ENCODE measurements at places on chromosomes 7 and 10. TPM values are rescaled to one million over a fixed set of nuclear protein-coding genes. Genes with fewer than 3 reads are reported as not detected.

DNA sequence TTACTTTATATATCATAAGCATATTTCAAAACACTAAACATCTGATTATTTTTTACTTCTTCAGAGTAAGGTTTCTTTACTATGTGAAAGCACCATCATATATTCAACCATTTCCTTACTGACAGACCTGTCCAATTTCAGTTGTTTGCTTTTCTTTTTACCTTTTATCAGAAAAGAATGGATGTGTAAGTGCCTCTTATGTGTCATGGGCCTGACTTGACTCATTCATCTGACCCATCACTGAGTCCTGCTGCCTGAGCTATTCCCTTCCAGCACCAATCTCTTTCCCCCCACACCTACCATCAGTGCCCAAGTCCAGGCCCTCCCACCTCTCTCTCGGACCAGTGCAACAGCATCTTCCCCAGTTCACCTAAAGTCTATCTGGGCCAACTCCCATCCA is 41.7 kb upstream of the ARID5B start:
- ATAC-seq, result no peak

DNA sequence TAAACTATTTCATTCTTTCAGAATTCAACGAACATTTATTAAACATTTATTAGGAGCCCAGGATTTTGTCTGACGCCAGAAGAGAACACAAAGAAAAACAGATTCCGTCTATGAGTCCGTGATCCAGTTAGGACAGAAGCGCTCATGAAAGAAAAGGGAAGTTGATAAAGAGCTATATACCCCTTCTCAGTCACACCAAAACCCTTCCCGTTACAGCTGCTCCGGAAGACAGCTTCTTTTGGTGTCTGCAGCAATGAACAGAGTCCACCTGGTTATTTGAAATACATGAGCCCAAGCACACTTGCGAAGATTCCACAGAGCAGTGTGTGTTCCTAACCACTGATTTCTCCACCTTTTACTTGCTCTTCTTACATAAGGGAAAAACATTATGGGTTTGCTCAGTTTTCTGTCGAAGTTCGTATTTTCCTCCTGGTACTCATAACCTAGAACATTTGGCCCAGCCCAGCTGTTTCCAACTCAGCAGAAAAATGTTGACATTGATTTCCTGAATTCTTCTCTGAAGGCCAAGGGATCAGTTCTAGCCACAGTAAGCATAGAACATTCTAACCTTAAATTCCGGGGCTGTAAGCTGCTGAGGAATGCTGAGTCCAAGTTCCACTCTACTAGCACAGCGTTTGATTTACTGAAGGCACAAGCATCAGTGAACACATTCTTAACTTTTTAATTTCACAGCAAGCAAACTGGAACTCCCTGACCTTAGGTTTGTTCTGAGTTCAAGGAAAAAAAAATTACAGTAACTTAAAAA is 206.5 kb downstream of the SORCS1 start:
- ATAC-seq, result no peak

RINT1 gene
- total RNA-seq, result 15.8 TPM

TEX47 gene
- 0.11 TPM for total RNA-seq

DNA sequence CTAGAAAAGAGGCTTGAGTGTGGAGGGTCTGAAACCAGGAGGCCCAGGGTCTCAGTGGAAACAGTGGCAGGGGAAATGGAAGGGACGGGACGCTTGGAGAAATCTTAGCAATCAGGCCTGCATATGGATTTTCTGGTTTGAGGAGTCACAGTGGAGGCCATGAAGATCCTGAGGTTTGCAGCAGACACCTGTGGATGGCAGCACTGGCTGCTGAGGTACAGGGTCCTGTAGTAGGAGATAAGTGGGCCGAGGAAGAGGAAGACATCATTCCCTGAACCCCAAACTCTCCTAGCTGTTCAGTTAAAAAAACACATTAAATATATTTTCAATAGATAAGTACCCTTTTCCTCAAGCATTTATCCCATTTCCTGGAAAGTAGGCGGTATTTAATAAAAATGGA is 208.8 kb upstream of the IGFBP3 start:
- ATAC-seq, result no peak

DNA sequence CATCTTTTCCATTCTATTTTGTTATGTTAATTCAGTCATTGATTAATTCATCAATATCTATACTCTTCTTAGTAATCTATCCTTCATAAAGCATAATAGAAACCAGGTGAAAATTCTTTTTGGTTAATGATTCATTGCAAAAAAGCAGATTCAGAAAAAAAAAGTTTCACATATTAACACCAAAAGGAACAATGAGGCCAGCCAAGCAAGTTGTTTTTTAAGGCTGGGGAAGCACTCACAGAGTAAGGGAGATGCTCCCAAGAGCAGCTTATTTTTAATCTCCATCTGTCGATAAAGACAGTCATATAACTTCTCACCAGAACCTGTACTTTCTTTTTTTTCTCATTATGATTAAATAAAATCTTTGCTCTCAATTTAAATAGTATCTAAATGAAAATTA is 95.8 kb downstream of the CACNA2D1 start:
- no peak for ATAC-seq

GRCh38 chr10:86312701-86313270 is 53.8 kb downstream of the GRID1 start:
- ATAC-seq, result no peak

DNA sequence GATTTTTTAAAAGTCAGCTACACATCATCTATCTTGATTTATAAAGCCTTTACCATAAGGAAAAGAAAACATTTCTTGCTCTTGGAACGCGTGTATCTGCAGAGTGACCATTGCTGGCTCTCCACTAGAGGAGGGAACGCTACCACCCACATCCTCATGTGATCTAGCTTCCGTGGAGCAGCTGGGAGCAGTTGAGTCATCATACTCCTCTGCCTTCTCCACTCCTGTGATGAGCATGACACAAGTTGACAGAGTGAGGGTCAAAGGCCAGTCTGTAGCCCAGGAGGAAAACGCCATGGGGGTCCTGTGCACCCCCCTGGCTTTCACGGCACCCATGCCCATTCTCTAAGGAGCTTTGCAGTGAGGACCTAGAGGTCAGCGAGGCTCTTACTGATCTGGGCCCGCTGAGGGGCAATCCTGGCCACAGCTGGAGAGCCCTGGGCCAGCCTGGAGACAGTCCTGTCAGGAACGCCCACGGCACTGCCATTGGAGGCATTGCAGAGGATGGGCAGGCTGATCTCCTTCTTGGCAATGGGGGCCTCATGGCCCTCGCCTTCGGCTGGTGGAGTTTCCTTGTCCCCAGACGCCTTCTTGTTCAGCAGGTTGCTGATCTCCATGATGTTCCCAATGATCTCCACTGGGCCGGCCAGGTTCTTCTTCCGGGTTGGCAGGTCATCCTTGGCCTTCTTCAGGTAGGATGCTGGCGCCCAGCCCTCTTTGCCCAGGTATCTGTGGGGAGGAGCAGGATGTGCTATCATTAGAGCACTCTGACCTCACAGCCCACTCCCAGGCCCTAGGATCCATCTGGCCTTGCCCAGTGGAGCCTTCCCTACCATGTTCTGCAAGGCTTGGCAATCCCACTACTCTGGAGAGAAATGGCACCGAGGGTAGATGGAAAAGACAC is 119.2 kb downstream of the NEURL1 start:
- ATAC-seq, result peak; percentile 83

DNA sequence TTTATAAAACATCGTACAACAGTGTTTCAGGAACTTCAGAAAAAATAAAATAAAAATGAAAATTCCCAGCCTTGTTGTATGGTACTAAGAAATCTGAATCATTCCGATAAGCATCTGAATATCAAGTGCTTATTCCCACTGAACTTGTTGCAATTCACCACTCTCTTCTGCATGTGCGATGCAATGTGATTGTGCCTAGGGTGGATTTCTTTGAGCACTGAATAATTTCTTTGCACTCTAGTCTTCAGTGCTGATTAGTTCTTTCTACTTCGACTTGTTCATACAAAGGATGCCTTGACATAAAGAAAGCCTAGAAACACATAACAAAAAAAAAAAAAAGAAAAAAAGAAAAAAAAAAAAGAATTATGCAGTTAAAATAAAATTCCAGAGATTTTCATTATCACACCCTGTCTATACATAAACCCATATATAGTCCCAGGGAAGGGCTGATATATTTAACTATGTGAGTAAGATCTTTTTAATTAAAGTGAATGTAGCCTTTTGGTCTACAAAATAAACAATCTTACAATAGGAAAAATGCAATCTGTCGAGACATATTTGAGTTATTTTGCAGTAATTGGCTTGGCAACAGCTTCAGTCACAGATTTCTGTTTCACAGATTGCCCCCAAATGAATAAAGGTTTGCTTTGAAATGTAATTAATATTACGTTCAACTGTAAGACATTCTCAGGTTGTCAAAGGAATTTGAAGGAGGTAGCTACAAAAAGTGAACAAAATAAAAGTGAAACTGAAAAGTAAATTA is 1118.9 kb upstream of the CELF2 start:
- ATAC-seq, result no peak

ADARB2 gene
- total RNA-seq, result 0.25 TPM

DNA sequence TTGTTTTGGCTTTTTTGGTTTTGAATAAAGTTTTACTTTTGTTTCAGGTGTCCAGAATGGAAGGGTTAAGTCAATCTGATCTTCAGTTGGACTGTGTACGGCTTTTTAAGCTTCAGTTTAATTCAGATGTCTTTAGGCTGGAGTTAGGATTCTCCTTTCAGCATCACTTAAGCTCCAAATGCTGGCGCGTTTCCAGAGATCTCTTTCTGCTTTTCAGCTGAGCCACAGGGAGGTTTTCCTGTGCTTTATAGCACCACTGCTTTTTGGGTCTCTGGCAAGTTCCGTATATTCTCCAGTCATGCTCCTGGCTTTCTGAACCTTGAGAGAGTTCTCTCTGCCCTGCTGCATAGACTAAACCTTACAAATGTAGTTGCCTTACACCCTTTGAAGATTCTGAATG is 60.0 kb downstream of the VTI1A start:
- ATAC-seq, result no peak

DNA sequence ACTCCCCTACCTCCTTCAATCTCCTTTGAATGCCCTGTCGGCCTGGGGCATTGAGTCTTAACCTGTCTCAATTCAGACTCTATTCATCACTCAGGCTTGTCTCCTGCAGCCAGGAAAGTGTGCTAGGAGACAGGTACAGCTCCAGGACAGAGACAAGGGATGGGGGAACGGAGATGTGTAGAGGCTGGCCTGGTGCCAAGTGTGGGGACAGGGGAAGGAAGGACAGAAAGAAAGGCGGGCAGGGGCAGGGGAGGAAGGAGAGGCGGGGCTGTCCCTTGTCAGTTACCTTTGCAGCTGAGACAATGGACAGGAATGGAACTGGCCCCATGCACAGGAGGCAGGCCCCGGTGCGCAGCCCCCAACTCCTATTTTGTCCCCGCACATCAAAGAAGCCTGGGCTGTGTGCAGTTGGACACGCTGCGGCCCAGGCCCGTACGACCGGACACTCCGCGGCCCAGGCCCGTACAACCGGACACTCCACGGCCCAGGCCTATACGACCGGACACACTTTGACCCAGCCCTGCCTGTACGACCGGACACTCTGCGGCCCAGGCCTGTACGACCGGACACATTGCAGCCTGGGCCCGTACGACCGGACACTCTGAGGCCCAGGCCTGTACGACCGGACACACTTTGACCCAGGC is 36.9 kb downstream of the CHST15 start:
- no peak for ATAC-seq

DNA sequence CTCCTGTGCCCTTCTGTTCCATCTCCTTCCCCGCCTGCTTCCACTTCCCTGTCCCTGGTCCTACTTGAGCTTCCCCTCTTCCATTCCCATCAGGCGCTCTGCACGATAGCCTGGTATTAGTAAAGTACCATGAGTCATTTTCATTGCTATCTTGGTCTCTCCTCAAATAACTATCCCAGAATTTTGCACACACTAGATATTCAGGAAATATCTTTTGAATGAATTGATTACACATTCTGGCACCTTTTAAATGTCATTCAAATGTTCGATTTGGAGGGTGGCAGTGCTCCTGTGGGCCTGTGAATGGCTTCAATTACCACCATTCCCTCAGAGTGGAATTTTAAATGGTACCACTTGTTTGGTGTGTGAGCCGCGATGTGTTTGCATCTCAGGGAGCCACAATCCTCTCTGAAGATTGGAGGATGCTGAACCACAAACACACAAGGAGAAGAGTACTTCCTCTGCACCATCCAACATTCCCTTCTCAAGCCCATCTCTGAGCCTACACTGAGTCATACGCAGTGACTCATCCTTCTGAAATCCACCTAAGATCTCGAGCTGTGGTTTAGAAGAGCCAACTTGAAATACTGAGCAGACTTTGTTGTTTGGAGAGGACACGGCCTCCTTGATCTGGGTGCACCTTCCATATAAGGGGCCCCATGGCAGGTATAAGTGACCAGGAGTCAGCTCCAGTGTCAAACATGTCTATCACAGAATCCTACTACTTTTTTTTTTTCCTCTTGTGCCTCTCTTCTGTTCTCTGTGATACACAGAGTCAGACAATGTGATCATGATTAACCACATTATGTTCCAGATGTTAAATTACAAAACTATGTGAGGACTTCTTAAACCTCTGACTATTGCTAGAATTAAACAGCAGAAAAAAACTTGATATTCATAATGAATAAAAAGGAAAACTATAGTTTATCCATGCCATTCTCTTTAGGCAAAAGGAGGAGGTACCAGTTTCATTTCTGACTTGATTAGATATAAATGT is 81.9 kb downstream of the BMPER start:
- ATAC-seq, result peak; percentile 73

DNA sequence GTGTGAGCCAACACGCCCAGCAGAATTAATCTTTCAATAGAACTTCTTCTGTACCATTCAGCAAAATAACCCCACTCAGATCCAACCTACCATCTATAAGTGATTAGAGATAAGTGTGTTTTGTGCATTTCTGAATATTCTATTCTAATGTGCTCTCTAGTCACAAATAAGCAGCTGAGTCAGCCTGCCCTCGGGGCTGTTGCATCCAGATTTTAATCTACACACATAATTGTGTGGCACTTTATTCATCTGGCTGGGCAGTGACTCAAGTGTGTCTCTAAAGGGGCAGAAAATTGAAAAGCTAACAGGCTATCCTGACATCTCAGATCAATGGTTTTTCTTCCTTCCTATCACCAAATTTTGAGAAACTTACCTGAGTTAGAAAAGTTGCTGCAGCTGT is 60.3 kb downstream of the PRR15 start:
- no peak for ATAC-seq

DNA sequence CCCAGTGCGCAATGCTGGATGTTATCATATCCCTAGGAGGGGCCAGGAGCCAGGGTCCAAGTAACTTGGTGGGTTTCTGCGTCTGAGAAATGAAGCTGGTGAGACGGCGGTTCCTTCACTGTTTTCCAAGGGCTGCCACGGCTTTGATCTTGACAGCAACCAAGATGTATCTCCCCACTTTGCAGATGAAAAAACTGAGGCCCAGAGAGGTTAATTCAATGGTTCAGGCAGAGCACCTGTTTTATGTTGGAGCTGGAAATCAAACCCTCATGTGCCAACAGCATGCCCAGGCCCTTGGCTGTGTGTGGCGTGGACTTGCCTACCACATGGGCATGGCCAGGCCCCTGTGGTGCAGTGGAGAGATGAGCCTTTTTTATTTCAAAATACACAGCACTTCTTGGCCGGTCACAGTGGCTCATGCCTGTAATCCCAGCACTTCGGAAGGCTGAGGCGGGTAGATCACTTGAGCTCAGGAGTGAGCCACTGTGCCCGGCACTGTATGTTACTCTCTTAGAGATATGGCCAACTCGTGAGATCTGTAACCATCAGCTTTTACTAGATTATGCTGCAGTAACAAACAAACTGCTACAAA is 225.2 kb upstream of the SH2B2 start:
- no peak for ATAC-seq

- ATAC-seq, result peak; percentile 58
These were observed 604 bp upstream of the SHTN1 start for GRCh38 chr10:117005527-117006055.
